GM04503 (cell line): ENCODE measurements at places on chromosomes 4 and X.
A peak's percentile ranks its signal among the peaks of the same experiment; 100 is the strongest.

- DNase-seq, result no peak
Measured at GRCh38 chr4:119629142-119629471, 503 bp upstream of the PDE5A start.

GRCh38 chr4:69156913-69157312 is 57.6 kb downstream of the UGT2B11 start:
- DNase-seq, result no peak

- no peak for DNase-seq
Measured at GRCh38 chr4:41655177-41655576, 93.3 kb downstream of the PHOX2B start.

DNA sequence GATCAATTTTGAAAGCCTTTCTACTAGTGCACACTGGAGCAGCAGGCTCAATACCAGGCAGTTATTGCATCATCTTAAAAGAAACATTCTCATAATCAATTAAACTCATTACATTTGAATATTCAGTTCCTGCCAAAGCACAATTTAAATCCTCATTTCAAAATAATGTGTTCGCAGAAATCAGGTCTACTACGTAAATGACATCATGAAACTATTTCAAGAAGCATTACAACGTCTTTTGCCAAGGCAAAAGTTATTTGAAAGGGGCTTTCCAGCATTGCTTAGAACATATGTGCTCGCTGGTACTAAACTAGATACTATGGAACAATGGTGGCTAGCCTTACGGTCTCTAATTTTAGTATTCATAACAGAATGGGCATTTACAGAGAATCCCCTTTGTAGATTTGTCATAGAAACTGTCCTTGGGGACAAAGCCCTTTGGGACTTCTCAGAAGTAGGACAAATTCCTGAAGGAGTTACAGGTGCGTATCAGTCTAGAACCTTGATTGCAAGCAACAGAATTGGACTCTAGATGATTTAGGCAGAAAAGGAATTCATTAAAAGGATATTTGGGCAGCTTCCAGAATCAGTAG is 27.6 kb upstream of the HUWE1 start:
- no peak for DNase-seq

GRCh38 chr4:176988226-176988625 is 195.5 kb upstream of the VEGFC start:
- DNase-seq, result peak; percentile 90

- DNase-seq, result no peak
Measured at GRCh38 chrX:131821945-131822622, 201.0 kb upstream of the STK26 start.

DNA sequence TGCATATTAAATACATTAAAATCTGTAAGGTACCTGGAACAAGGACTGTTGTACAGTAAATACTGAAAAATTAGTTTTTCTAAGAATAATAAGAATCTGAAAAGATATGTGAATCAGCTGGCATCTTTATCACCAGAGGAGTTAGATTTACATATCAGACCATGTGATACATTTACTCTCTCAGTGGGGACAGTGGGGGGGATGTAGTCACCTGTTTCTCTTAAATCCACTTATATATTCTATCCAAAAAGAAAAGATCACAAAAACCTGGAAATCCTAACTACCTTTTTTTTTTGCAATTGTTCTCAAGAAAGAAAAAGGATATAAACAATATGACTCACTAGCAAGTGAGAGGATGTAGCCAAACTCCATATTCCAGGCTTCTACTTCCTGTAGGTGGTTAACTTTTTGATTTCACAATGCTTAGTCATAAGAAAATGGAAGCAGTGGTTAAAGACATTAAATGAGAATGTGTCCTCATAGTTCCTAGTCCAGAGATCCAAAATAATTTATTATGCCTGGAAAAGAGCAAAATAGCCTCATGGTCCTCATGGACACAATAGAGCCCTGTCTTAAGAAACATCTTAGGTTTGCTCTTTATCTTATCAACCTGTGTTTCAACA is 22.5 kb upstream of the MYOZ2 start:
- DNase-seq, result peak; percentile 90
